ENCODE measurements at places on chromosomes 1 and 21.

GRCh38 chr21:19276665-19277064 lies 873.1 kb upstream of the TMPRSS15 start:
- no peak for DNase-seq

GRCh38 chr1:191086910-191087309 lies 609.2 kb upstream of the BRINP3 start:
- DNase-seq, result no peak

DNA sequence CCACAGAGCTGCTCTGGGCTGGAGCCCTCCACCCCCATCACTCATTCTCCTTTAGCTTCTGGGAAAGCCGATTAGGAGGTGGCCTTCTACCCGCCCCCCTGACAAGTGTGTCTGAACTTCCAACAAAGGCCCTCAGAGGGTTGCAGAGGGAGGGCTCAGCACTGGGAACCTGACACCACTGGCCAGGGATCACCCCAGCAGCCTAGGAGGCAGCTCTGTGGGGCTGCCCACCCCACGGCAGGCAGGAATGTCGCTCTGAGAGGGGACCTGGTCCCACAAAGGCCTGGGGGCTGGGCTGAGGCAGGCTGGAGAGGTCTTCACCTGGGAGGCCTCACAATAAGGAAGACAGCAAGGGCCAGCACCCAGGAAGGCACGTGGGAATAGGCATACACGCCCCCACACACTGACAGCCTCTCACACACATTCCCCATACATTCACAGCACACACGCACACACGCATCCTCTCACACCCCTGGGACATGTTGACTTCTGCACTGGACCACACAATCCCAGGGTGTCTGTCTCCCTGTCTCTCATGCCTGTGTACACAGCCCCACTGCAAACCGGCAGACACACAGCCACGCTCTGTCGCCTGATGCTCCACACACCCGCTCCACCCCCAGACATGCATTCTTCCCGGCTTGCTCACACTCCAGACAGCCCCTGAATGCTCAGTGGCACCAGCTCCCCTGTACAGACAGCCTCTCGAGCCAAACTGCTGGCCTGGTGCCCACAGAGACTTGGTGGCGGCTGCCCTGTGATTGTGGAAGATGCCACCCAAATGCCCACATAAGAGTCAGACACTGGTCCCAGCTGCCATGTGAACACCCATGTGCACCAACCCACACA lies 30.7 kb downstream of the DMBX1 start:
- DNase-seq, result no peak

DNA sequence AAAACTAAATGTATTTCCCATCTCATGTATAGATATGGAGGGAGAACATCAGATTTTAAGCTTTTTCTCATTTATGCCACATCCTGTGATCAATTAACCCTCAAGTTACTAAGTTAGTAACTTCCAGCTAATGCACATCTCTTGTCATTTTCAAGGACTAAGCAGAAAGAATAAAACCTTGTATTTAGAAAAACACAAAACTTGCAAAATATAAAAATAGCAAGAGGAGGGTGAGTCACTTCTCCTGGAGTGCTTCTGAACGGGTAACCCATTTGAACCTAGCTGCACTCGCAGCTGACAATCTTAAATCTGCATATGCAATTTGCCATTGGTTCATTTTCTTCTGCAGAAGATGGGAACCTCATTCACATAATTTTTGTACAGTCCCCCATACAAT lies 500.5 kb downstream of the SETD4 start:
- DNase-seq, result no peak

- DNase-seq, result no peak
Observed at GRCh38 chr1:32341186-32341757, 5.2 kb upstream of the MARCKSL1 start.

DNA sequence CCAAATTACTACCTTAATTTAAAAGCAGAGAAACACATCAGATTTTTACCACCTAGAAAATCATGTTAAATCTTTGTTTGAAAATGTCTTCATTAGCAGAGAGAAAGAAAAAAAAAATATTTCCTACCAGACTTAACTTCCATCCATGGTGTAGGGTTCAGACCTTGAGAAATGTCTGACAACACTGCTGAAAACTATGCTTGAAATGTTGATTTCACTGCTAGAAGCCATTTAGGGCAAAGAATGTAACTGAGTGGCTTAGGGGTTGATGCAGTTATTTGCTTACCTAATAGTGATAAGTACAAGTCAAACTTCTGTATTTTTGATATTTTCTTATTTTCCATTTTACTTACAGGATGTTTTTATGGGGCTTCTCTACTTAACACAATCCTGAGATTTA lies 495.6 kb upstream of the NEGR1 start:
- no peak for DNase-seq

DNA sequence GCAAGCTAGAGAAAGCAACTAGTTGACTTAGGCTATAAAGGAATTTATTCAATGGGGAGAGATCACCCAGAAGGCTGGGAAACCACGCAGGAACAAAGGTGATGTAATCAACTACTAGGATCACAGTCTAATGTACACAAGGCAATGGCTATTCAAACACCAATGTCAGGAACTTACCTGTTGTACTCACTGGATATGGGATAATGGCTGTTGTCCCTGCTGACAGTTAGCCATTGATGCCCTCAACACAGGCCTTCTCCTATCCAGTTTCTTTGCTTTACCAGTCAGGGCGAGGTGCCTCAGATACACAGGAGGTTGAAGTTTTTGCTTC lies 32.3 kb downstream of the C21orf91 start:
- DNase-seq, result no peak

GRCh38 chr1:9473032-9473807 lies 66.0 kb upstream of the SLC25A33 start:
- DNase-seq, result no peak

DNA sequence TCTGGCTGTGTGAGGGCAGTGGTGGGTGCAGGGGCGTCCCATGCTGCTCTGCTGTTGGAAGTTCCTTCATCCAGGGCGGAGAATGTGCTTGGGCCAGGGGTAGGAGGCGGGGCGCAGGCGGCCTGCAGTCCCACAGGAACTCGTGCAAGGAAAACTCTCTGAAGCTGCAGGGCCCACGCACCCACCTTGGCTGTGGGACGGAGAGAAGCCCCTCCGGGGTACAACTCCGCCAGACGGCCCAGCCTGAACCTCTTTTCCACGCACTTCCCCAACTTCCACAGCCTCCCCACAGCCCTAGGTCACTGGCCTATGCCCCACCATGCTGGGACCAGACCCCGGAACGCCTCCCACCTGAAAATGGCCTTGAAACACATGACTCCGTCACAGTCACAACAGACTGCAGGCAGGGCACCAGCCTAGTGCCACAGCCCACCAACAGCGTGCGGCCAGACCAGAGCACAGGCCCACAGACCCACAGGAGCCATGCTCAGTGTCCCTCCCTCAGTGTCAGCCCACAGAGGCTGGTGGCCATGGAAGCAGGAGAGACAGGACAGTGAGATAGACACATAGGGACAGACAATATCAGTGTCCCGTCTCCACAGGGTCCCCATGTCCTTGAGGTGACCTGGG lies 47.8 kb downstream of the WNT9A start:
- DNase-seq, result no peak

DNA sequence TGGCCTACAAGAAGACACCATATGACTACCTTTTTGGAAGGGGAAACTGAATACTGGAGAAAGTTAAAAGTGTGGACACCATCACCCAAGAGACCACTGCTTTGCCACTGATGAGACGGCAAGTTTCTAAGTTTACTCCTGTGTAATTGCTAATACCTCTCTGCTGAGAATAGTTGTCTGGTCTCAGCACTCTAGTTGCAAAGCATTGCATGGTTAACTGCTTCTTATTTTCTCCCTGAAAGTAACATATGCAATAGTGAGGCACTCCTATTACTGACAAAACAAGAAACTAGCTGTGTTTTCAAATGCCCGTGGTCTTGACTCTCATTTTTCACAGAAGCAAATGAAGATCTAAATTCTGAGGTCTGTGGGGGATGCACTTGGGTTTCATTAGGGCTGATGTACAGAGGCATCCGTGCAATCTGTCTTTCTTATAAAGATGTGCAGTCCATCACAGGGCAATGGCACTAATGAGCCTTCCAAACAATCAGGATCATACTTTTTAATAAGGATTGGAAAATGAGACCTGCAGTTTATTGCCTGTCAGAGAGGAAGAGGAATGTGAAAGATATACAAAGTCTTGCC lies 62.9 kb downstream of the IFI44 start:
- DNase-seq, result no peak

DNA sequence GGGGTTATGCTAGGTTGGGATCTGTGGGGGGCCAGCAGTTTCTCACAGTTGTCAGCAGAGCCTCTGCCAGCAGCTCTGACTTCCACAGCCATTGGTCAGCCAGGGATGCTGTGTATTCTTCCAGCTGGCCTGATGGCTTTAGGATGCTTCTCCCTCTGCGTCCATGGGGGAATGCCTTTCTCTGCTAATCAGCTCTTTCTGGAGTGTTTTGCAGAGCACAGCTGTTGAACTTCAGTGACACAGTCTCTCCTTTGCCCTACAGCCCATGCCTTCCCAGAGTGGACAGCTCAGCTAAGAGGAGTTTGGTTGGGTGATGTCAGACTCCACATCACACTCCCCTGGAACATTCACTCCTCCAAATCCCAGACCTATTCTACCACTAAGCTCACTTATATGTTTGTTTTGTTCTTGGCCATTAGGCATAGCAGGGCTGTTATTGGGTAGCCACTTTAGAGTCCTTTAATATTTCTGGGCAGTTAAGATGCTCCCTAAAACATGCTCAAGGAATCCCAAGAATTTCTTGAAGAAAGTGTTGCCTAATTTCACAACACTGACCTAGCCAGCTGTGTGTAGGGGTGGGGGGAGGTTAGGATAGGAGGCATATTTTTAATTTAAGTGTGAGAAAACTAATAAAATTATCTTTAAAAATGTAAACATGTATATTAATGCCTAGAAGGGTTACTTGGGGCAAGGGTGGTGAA lies 75.3 kb upstream of the KIAA0040 start:
- no peak for DNase-seq

DNA sequence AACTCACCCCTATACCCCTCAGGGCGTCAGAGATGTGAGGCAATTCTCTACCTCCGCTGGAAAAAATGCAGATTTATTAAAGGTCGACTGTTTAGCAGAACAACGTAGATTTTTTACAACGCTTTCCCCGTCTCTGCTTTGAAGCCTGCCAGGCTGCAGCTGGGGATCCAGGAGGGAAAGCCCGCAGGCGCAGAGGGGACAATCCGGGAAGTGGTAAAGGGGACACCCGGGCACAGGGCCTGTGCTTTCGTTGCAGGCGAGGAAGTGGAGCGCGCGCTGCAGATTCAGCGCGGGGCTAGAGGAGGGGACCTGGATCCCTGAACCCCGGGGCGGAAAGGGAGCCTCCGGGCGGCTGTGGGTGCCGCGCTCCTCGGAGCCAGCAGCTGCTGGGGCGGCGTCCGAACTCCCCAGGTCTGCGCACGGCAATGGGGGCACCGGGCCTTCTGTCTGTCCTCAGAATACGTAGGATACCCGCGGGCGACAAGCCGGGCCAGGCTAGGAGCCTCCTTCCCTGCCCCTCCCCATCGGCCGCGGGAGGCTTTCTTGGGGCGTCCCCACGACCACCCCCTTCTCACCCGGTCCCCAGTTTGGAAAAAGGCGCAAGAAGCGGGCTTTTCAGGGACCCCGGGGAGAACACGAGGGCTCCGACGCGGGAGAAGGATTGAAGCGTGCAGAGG lies 5.5 kb downstream of the SIM2 start:
- no peak for DNase-seq

DNA sequence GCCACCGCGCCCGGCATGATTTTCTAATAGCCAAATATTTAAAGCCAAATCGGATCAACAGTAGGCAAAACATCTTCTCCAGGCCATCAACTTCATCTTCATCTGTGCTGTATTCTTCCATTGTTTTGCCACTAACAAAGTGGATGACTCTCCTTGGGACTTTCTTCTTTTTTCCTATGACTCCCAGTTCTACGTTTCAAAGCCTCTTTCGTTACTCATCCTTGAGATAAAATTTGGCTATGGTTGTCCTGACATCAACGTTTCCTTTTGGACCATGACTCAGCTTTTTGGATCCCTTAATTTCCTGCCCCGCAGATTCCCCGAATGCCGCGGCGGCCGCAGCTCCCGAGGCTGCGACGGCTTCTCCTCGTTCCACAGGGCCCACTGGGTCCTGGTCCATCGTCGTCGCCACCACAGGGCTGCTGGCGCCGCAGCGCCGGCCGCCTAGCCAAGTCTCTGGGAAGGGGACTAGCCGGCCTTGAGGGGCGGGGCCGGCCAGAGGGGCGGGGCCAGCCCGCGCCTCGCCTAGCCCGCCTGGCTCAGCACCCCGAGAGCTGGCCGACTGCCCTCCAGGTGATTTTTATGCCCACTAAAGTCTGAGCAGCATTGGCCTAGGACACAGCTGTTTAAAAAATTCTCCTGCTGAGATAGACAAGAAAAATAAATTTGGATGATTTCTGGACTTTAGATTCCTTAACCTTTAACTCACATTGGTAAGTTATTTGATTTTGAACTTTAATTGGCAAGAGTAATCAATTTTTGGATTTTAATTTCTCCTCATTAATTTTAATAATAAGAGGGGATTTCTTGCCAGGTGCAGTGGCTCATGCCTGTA lies 93.9 kb downstream of the ADCY10 start:
- DNase-seq, result no peak

- DNase-seq, result no peak
Observed at GRCh38 chr1:51073456-51073855, 28.6 kb upstream of the C1orf185 start.

DNA sequence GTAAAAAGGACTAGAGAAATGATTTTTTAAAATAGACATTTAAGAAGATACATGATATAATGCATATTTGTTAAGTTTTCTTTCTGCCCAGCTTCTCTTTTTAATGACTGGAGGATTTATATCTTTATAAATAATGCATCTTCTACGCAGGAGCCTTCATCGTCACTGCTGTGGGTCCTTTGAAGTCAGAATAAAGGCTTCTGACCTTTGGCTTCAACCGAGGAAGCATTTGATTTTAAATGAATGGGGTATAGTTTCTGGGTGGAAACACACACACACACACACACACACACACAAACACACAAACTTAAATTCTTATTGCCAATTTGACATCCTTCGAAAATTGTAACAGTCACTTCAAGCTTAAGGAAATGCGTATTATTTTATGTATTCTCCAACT lies 690.9 kb downstream of the BRINP3 start:
- DNase-seq, result no peak
